ENCODE measurements at places on chromosomes 6 and 20.

DNA sequence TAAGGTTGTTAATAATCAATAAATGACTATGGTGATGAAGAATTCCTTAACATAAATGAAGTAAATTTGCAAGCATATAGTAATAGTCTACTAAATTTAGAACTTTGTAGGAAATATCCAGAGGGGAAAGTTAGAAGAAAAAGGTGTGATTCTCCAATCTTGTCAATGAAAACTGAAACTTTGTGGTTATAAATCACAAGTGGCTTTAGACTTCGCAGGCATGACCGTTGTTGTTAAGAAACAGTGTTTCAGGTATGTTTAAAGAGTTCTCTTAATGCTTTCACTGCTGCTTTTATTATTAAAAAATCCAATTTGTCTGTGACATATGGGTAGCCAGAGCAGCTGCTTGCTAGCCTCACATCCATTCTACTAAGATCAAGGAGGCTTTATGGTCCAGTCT lies 475.6 kb upstream of the ADGRB3 start:
- DNase-seq: no peak

DNA sequence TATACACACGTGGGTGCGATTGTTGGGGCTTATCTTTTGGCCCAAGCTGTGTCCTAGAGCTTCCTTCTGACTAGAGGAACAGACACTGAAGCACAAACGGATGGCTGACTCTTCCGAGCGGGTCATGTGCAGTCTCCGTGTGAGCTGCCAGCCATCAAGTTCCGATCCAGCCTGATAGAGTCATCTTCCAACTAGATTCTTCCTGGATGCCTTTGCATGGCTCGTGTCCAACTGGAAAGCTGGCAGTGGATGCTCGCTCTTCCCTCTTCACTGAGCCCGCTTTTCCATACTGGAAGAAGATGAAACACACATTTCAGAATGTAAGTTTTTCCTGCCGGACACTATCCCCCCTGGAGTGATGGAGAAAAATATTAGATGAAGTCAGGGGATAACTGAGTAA lies 148.1 kb downstream of the SCML4 start:
- DNase-seq: no peak

DNA sequence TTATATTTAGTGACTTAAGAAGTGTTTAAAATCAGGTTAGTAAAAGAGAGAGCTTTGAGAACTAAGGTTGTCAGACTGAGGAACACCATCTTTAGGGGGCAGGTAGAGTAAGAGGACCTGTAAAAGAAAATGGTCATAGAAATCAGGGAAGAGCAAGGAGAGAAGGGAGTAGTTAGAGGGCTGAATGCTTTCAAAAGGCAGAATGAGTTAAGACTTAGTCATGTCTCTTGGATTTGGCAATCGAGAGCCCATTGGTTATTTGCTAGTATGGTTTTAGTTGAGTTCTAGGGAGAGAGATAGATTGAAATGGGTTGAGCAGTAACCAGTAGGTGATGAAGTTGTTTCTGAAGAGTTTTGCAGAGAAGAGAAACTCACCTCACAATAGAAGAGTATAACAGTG lies 51.1 kb downstream of the RALGAPB start:
- DNase-seq: no peak

GRCh38 chr6:24078200-24078599 lies 47.8 kb upstream of the NRSN1 start:
- no peak for DNase-seq

- DNase-seq: no peak
These were observed 31.3 kb downstream of the CTNNBL1 start for GRCh38 chr20:37725165-37725564.

DNA sequence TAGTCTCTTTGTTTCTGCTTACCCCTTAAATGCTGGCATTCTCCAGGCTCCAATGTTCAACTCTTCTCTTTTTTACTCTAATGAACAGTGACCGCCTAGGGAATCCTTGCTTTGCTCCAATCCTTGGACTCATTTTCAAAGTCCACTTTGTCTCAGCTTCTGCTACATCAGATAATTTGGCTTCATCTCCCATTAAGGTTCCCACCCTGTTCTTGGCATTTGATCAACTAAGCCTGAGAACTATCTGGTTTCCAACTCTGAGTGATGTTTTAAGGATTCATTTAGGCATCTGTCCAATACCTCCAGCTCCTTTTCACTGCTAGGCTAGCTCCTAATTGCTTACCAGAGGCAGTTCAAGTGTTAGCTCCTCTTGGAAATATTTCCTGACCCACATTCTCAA lies 64.9 kb downstream of the ME1 start:
- DNase-seq: no peak

- DNase-seq: no peak
These were observed 84.5 kb downstream of the ANKEF1 start for GRCh38 chr20:10119336-10119735.

DNA sequence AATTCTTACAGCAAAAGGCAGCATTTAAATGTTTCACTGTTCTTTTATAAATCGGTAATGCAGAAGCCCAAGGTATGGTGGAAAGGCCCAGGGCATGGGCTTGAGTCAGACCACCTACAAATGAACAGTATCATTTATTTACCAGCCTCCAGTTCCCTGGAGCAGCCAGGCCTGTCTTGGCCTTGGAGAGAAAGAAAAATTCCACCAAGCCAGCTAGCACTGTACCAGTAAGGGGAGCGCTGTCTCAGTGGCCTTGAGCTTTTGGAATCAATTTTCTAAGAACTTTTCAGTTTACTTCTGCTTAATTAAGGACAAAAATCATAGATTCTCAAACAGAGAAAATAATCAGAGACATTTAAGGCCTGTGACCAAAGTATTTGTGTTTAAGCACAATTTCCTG lies 12.3 kb downstream of the NAPB start:
- DNase-seq: no peak

- no peak for DNase-seq
These were observed 109.2 kb upstream of the CDYL start for GRCh38 chr6:4666886-4667513.

- no peak for DNase-seq
These were observed 110.4 kb downstream of the HFE start for GRCh38 chr6:26197636-26197932.

- no peak for DNase-seq
These were observed 121.0 kb downstream of the SYNDIG1 start for GRCh38 chr20:24590178-24590982.

DNA sequence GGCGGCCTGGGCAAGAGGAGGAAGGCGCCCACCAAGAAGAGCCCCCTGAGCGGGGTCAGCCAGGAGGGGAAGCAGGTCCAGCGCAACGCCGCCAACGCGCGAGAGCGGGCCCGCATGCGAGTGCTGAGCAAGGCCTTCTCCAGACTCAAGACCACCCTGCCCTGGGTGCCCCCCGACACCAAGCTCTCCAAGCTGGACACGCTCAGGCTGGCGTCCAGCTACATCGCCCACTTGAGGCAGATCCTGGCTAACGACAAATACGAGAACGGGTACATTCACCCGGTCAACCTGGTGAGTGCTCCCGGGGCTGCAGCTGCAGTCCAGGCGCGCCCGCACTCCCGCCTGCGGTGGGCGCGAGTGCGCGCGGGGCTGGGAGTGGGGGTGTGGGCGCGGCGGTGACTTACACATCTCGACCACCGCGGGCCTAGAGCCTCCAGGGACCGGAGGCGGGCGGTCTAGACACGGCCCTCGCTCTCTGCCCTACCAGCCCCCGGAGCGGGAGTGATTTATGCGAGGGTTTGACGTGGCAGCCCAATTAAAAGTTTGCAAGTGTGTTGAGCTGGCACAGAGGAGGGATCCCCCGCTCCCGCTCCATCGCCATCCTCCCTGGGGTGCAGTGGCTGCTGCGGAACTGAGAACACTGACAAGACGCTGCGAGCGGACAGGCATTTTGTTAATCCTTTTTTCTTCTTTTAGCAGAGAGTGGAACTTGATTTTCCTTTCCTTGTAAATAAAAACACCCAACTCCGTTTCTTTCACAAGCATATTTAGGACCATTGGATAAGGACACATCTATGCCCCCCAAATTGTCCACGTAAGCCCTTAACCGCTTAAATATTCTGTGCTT lies 867 bp downstream of the TCF21 start:
- no peak for DNase-seq

DNA sequence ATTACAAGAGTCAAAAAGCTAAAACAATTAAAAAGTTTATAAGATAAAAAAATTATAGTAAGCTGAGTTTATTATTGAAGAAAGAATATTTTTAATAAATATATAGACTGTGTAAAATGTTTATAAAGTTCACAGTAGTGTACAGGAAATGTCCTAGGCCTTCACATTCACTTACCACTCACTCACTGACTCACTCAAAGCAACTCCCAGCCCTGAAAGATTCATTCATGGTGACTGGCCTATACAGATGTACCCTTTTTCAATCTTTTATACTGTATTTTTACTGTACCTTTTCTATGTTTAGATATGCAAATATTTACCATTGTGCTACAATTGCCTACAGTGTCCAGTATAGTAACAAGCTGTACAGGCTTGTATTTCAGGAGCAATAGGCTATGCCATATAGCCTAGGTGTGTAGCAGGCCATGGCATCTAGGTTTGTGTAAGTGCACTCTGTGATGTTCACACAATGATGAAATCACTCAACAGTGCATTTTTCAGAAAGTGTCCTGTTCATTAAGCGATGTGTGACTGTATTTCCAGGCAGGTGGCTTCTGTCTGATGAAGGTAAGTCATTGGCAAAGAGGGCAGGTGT lies 130.2 kb downstream of the BTBD3 start:
- DNase-seq: no peak

DNA sequence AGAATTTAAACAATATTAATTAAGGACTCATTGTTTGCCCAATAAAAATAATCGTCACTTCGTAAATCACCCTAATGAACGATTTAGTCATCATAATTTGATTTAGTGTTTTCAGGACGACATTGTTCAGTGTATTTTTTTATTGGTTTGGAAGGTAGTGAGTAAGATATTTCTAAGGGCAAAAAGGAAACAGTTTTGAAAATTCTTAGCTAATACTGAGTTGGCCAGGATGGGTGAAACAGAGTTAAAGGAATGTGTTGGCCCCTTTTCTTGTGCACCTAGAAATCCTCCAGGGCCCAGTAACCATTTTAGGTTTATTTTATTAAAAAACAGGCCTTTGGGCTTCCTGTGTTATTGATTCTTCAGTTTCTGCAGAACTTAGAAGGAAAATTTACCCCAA lies 25.3 kb downstream of the ANKS1A start:
- DNase-seq: no peak

- no peak for DNase-seq
These were observed 1.2 kb upstream of the TBXT start for GRCh38 chr6:166168616-166169548.

DNA sequence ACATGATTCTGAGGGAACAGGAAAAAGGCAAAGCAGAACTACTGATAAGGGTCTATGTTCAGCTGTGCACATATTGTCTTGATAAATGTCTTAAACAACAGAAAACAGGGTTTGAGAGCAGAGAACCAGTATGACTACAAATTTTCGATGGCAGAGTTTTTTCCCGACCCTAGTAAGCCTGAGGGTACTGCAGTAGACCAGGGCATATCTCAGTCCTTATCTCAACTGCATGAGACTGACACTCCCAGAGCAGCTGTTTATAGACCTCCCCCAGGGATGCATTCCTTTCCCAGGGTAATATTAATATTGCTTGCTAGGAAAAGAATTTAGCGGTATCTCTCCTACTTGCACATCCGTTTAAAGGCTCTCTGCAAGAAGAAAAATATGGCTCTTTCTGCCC lies 1176.8 kb upstream of the ADGRB3 start:
- no peak for DNase-seq

DNA sequence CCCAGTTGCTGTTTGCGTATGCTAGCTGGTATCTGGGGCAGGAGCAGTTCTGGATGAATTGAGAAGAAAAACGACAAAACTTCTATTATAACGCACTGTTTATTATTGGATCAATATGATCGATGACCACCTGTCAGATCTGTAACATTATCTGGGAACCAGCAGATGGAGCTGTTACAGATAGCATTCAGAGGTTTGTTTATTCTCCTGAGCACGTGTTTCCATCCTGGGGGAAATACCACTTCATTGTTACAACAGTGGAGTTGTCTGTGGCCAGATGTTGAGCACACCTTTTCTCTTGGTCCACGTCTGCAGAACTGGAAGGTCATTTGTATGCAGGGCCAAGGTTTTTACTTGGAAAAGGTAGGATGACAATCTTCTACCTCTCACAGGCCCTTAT lies 16.0 kb upstream of the NKX2-2 start:
- no peak for DNase-seq

- no peak for DNase-seq
These were observed 94.5 kb upstream of the NRSN1 start for GRCh38 chr6:24031496-24031895.

DNA sequence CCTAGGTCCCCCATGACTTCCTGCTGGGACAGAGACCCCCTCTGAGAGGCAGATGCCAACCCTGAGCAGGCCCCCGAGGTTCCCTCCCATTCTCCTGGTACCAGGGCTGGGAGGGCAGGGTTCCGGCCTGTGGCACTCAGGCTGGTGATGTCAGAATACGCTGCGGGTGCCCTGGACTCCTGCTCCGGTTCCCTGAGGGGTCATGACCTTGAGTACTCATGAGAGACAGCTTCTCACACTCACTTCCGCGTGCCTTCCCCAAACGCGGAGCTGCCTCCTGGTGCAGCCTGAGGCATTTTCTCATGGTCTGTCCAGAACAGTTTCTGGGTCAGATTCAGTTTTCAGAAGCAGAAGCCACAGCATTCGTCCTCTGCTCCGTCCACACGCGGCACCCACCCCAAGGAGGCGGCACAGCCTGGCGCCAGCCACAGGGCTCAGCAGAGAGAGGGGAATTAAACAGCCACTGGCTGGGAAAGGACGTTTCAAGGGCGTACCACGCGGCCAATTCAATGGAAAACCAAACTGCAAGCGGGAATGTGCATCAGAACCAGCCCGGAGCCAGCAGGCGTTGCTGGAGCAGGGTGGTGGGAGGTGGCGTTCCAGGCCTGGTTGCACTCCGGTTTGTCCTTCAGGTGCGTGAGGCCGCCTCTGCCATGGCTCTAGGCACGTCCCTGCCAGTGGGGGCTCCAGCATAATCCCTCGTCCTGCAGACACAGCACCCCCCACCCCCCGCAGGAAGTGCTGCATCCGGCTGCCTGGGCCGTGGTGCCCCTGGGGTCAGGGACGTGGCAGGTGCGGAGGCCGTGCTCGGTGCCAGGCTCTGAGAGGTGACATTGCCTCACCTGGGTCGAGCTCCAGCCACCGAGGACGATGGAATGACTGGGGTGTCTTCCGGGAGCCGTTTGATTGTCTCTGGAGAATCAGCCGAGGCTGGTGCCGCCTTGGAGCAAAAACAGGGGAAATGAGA lies 58.3 kb upstream of the BHLHE23 start:
- no peak for DNase-seq

GRCh38 chr6:34519971-34520644 lies 36.0 kb downstream of the SPDEF start:
- DNase-seq: no peak

DNA sequence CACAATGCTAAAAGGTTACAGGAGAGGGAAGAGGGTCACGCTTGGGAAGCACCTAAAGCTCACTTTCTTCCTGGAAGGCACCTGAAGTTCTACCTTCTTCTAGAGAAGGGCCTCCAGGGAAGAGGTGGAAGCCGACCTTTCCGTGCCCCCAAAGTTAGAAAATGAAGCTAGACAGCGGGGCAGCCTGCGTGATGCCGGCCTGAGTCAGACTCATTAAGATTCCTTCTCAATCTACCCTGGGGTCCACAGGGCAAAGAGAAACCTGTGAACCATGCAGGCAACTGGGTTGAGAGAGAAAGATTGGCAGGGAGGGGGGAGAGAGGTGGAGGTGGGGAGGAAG lies 54.8 kb upstream of the CCDC167 start:
- DNase-seq: no peak

GRCh38 chr6:150081702-150082101 lies 12.8 kb upstream of the ULBP3 start:
- no peak for DNase-seq

Data from adrenal gland (tissue), 19 donors.